Frontal cortex (tissue), 4 donors: ENCODE measurements at places on chromosomes 5 and 9.
A peak's percentile ranks its signal among the peaks of the same experiment; 100 is the strongest.

DNA sequence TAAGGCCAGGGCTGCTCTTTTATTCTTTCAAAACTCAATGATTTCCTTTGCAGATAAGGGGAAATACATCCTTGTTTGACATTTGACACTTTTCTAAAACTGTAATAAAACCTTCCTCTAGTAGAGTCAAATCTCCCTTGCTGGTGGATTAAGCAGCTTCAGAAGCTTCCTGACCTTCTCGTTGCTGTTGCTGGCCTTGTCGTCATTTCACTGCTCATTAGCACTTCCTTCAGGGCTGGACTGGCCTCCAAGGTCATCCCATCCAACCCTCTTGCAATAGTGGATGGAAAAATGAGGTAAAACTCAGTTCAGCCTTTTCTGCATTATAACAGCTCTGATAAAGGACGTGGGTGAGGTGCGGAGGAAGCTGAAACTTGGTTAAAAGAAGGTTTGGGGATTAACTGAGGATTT is 1.1 kb upstream of the ADAMTSL1 start:
- DNase-seq: no peak

DNA sequence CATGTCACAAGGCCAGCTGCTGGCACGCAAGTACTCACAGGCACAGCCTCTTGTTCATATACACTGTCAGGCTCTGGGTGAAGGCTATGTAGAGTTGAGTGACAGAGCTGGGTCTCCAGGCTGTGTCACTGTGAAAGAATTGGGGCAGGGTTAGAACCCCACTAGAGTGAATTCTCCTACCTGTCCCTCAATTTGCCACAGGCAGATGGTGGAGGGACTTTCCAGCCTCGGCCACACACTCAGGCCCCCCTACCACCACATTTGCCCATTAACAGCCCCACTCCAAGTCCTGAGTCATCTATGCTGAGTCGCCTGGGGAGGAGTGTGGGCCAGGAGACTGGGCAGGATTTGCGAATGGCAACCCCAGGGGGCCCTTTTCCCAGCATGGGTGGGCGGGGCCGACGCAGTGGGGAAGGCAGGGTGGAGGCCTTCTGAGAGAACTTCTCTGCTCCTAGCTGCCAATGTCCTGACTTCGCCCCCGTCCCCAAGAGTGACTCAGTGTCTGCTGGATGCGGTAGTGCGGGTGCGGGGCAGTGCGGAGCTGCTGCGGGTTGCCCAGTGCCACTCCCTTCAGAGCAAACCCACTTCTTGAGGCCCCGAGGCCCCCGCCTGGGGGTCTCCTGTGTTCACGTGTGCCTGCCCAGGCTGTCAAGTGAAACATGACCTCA is 50.3 kb upstream of the PSD2 start:
- DNase-seq: no peak

DNA sequence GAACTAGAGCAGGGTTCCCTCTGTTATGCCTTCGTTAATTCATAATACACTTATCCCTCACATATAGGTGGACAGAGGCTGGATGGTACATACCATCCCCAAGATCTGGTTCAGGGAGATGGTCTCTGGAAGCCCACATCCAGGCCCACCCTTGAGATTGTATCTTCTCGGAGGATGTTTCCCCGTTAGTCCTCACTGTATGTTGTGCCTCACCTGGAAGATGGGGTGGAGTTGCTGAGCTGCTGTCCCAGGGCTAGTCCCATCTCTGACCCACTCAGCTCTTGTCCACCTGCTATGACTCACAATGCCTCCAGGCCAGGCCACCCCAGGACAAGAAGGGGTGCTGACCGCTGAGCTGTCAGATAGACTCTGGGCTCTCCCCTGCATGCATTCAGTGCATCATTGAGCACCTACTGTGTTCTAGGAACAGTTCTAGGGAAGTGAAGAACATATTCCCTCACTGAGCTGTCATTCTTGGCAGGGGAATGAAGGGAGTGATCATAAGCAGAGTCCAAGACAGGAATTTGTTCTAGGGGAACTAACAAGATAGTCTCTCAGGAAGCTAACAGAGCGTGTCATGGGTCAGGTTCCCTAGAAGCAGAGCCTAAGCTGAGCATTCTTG is at the start of gene CBY3:
CBY3 (minus strand) TSS at position 255 of the 622 bp plus-strand sequence; CDS start at position 139, 116 bp downstream.
- DNase-seq: no peak

- no peak for DNase-seq
These were observed 112.1 kb downstream of the ADRB2 start for GRCh38 chr5:148938522-148938882.

- no peak for DNase-seq
These were observed 43.5 kb downstream of the SCAI start for GRCh38 chr9:125099816-125100215.

- no peak for DNase-seq
These were observed 7.3 kb downstream of the SH3RF2 start for GRCh38 chr5:145943674-145944121.

- DNase-seq: no peak
These were observed 83.3 kb downstream of the RAB3C start for GRCh38 chr5:58666141-58666540.

GRCh38 chr5:2921176-2921575 is 169.7 kb upstream of the IRX2 start:
- no peak for DNase-seq

GRCh38 chr5:61349935-61350334 is 17.9 kb downstream of the ZSWIM6 start:
- no peak for DNase-seq

GRCh38 chr5:158461240-158461854 is 602.4 kb upstream of the CLINT1 start:
- no peak for DNase-seq

DNA sequence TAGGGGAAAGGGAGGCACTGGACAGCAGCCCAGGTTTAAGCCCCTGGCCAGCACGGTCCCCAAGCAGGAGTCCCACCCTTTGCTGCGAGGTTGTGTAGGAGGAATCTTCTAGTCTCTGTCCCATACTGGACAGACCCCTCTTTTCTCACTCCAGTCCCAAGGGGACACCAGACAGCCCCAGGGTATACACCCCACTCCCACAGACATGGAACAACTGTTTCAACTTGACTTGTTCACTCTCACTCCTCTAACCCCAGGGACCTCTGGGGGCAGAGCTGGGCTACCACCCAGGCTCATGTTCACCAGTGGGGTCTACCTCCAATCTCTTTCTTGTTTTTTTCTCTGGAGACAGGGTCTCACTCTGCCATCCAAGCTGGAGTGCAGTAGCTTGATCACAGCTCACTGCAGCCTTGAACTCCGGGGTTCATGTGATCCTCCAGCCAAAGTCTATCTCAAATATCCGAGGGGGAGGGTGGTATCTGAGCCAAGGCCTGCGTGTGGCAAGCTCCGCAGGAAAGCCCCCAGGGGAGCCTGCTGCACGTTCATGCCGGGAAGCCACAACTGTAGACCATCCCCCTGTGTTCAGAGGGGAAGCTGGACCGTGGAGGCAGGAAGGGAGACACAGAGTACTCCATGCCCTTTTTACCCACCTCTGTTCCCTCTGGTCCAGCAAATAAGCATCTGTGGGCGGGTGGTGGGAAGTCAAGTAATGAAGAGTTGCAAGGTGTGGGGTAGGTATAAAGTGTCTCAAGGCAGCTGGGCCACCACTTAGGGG is 1.8 kb downstream of the PTGES2 start:
- DNase-seq: no peak

DNA sequence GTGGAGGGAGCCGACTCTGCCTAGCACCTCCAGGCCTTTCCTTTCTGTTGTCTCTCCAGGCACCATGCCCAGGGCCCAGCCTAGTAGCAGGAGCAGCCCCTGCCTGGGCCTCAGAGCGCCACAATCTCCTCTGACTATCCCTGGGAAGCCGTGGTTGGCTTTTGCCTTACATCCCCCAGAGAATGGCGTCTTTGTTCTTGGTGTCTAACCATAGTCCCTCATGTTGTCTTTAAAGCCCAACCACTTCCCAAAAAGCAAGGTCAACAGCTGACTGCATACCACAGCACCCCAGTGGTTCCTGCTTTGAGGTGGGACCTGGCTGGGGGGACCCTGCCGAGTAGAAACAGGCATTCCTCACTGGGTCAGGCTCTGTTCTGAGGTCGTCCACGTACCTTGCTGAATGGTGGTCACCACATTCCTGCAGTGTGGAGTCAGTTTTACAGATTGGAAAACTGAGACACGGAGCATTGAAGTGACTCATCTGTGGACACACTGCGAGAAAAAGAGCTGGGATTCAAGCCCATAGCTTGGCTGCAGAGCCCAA is 13.7 kb upstream of the CERCAM start:
- no peak for DNase-seq

GRCh38 chr9:107286057-107286456 is 3.0 kb downstream of the RAD23B start:
- DNase-seq: no peak

DNA sequence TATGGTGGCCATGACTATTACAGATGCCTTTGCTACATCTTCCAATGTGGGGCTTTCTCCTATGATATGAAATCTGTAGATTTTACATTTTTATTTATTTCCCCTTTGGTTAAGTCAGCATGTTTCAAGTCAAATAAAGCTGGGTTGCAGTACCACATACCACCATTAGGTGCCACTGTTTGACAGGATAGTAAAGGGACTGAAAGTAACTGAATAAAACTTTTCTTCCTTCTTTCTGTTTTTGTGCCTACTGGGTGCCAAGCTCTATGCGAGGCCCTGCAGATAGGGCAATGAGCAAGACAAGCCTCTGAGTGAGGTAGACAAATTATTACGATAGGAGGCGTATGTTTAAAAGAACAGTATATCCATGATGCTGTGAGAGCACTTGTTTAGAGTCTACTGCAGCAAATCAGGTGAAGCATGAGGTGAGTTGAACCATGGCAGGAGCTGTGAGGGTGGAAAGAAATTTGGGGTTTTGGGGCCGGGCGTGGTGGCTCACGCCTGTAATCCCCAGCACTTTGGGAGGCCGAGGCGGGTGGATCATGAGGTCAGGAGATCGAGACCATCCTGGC is 64.8 kb downstream of the GDNF start:
- no peak for DNase-seq

DNA sequence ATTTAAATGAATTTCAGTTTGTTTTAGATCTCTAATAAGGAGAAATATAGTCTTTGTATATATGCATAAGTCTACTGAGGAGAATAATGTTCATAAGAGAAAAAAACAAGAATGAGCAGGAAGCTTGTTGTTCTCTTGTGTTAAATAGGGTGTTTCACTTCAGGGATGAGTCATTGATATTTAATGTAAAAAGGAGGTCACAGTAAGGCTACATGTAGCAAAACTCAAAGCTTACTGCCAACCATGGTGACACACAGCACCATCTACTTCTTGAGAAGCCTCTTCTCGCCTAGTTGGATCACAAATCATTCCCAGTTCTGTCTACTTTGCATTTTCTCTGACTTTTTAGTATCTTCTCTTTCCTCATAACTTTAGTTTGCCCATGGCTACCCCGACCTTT is 1466.0 kb upstream of the C9orf72 start:
- DNase-seq: no peak

GRCh38 chr9:127178686-127179632 is 56.5 kb upstream of the ANGPTL2 start:
- DNase-seq: no peak

DNA sequence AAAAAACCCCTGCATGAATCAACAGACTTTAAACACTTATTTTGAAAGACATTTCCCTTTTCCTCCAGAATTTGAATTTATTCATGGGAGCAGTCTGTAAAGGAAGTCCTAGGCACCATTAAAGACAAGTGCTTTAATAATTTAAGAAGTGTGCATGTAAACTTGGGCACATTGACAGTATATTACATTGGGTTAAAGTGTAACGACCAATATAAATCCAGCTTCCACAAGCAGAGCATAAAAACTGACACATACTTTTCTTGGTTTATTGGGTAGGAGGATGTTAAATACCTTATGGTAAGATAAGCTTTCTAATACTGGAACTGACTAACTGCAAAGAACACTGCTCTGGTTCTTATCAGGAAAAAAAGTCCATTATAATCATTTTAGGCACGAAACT is 1.2 kb upstream of the ENTREP1 start:
- DNase-seq: no peak

GRCh38 chr9:99466104-99466503 is 244.0 kb downstream of the SEC61B start:
- DNase-seq: no peak

DNA sequence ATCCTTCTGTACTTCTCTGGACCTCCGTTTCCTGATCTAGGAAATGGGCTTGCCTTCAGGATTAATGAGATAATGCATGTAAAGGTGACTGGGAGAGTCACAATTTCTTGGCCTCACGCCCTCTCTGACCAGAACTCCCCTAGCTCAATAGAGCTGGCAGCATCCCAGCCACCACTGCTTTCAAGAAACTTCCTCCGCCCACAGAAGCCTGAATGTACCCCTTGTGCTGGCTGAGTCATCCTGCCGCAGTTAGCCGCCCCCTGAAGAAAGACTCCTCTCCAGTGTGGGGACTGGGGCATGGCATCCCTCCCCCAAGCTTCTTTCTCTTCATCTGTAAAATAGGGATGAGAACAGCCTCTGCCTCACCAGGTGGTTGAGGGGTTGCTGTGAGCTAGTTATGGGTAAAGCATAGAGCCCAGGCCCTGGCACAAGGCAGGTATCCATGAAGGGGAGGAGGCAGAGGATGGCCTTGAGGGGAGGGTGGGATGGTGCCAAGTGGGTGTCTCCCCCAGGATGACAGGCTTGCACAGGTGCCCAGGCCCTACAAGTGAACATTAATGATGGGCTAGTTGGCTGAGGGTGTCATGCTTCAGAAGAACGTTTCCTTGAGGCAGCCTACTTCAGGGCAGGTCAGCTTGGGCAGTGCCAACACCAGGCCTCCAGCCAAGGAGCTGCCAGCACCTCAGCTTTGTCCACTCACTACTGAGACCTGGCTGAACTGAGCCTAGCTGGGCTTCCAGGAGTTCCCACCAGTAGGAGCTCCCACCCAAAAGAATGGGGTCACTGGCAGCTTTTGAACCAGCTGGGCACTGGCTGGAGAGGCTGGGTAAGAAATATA is 3.4 kb downstream of the PDLIM4 start:
- DNase-seq: peak; percentile 61

DNA sequence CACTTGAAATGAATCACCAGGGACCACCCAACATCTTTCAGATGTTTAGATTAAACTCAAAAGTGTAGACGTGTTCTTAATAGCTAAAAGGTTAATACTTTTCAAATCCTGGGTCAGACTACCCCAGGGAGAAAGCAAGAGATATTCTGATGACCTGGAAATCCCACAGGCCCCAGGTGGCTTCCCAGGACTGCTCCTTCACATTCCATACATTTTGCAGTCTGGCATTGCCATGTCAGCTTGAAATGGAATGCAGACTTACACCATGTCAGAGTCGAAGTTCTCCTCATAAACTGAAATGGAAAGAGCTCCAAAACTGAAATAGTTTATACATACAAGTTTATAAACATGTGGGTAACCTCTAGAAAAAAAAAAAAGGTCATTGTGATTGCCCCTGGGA is 61.5 kb downstream of the TMEM167A start:
- DNase-seq: no peak

- DNase-seq: no peak
These were observed 585.5 kb downstream of the ISL1 start for GRCh38 chr5:51968756-51969155.

DNA sequence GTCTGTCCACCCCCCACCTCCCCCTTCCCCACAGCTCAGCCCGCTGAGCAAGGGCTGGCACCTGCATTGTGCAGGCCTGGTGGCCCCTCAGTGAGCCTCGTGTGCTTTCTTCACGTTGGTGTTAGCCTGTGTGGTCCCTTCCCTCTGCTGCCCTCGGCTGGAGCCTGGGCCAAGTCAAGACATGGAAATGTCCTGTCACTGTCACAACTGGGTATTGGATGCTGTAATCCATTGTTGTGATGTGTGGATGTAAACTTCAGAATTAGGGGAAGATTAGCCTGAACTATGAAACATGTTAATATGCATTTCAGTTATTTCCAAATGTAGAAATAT is 103.9 kb downstream of the TRIO start:
- DNase-seq: no peak

GRCh38 chr5:73426034-73426433 is 22.5 kb downstream of the FOXD1 start:
- no peak for DNase-seq

- no peak for DNase-seq
These were observed 39.1 kb upstream of the GZMA start for GRCh38 chr5:55063220-55063863.
